ENCODE measurements at places on chromosomes 13 and 19.

DNA sequence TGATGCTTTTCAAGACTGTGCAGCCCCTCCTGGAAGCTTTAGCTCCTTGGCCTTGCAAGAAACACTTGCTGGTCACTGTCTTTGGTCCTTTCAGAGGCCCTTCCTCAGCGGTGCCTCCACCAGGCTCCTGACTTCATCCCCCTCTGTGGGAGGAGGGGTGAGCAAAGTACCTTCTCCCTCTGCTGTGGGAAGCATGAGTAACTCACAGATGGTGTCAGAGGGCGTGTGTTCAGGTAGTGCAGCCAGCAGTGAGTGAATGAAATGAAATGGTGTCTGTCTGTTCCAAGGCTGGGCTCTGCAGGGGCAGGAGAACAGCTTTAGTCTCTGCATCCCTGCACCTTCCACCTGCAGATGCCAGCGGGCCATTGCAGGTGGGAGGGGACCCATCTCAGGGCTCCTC, 102.9 kb downstream of the SHISA2 start:
- no peak for DNase-seq

- peak; percentile 53 for DNase-seq
Observed at GRCh38 chr19:3618144-3618810, 8.3 kb downstream of the CACTIN start.

- no peak for DNase-seq
Observed at GRCh38 chr19:20339444-20339843, 172.4 kb downstream of the ZNF486 start.

DNA sequence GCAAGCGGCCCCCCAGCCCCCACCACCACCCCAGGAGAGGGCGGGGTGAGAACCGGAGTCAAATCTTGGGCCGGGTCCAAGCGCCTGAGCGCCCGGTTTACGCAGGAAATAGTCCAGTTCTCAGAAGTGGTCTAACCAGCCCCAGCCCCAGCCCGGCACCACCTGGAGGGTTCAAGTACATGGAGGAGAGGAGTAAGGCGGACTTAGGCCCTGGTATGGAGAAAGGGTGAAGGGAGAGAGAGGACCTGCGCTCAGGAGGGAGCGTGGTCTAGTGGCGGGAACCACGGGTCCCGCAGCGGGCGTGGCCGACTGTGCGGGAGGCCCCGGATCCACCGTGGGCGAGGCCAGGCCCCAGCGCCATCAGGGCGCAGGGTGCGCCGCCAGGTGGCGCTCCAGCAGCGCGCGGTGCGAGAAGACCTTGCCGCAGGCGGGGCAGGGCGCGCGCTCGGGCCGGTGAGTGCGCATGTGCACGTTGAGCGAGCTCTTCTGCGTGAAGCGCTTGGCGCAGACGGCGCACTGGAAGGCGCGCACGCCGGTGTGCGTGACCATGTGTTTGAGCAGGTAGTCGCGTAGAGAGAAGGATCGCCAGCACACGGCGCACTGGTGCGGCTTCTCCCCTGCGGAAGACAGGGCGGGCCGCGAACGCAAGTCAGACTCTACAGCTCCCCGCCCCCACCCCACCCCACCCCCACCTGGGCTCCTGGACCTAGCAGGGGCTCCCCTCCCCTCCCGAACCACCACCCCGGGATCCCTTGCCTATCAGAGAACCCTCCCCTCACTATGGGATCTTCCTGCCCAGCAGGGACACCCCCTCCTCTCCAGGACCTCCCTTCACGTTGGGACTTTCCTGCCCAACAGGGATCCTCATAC, 2.1 kb upstream of the SLC27A5 start:
- DNase-seq, result peak; percentile 87

DNA sequence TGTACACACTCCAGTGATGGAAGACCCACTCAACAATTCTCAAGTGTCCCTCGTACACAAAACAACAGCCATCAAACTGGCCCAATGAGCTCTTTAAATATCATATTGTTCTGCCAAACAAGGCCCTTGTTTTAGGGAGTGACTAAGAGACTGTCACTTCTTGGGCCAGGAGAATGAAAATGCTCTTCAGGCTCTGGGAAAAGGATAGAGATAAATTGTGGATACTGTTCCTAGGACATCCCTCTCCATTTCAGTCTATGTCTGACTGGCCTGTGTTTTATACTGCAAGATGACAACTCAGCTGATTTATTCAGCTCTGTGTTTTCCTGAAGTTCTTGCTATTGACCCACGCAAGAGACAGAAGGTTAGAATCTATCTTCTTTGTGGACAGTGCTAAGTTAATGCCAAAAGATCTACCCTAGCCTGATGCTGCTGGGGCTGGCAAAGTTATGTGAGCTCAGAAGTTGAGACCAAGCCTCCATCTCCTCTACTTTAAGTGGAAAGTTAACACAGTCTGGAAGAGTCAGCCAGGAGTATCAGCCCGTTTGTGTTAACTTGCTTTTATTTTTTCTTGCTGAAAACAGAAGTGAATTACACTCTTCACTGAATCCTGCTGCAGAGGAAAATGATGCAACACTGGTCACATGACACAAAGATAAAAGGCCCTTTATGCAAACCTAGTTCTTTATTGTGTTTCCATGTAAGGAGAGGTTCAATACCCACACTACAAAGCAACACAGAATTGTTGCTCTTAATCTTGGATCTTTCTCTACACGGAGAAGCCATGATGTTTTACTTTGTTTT, 14.6 kb downstream of the FRY start:
- no peak for DNase-seq

Data from stimulated activated CD4-positive, alpha-beta T cell treated with anti-CD3 and anti-CD28 coated beads, TNF-alpha, amount 100 ng/mL, for 1 hour (primary cell).